ENCODE measurements at places on chromosomes 2 and 18.

DNA sequence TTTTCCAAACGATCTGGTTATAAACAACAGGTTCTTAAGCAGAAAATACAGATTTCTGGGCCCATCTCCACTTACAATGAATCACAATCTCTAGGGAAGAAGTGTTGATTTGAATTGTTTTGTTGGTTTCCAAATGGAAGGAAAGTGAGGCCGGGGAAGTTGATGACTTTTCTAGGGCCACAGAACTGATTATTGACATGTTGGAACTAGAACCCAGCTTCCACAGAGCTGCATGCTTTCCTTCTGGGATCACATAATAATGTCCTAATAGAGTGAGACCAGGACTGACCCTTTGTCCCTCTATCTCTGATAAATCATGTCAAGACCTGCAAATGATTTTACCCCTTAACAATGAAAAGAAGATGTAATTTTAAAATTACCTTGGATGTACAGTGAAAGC is 332.2 kb downstream of the OSR1 start:
- DNase-seq: no peak

DNA sequence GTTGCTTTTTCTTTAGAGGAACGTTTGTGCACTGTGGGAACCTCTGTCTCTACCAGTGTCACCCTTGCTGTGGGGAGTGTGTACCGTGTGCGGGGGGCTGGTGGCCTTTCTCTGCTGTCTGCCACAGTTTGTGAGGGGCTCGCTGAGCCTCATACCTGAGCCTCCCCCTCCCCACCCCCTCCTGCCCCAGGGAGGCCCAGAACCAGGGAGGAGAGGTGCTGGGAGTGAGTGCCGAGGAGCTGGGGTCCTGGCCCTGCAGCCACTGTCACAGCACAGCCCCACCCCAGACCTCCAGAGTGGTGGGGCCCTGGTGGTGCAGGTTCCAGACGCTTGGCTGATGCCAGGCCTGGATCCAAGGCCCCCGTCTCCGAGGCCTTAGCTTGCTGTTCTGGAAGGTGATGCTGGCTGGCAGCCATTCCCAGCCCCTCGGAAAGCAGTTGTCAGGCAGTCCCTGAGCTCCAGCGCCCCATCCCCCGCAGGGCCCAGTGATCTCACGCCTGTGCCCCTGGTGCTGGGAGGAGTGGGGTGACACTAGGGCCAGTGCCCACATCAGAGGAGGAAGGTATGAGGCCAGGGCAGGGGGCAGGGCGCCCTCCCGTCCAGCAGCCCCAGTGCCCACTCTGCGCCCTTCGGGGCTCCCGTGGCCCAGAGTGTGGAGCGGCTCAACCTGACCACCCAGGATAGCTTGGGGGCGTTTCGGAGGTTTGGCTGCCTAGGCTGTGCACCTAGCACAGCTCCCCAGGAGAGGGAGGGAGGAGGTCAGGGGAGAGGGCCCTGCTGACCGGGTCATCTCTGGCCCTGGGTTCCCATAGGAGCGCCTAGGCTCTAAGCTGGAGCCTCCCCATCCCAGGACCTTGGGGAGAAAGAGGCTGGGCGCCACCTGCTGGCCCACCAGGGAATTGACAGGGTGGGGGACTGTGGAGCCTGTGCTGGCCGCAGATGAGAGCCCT is 53.0 kb upstream of the ALPP start:
- no peak for DNase-seq

- DNase-seq: no peak
These were observed 34.2 kb downstream of the CERS6 start for GRCh38 chr2:168490015-168490874.

DNA sequence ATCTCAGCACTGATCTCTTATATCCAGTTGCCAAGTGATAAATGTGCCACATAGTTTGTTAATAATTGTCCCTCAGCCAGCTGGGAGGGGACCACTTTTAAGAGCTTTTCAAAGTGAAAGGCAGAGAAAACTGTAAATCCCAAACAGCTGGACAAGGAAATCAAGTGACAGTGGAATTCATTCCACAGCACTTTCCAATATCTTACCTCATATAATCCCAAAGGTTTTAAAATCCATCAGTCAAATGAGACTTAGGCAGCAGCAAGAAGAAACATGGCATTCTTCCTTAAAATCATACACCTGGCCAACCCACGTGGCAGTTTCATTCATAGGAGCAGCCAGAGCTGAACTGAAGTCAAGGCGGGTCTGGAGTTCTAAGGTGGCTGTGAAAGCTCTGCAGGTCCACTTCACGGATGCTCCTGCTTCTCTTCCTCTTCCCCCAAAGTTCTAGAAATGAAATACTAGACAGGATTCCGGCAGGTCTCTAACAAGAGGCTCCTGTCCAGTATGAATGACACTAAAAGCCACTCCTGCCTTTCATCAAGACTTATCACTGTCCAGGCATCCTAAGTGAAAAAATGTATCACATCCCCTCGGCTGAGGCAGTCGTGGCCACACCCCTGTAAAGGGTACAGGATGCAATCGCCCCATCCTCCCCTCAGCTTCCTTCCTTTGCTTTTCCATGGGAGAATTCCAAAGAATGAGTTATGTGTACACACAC is 190.4 kb upstream of the STK17B start:
- no peak for DNase-seq

DNA sequence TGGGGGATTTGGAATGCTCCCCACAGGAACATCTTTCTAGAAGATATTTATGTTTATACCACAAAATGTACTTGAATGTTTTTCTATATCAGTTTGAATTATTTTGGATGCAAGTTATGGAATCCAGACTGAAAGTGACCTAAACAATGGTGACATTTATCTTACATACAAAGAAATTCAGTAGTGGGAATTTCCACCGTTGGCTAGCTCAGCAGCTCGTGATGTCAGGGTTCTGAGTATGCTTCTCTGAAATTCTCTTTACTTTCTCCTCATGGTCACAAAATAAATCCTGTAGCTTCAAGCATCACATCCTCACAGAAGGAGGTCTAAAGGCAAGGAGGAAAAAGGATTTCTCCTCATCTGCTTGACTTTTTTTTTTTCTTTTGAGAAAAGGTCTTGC is 105.3 kb downstream of the AKAIN1 start:
- no peak for DNase-seq

GRCh38 chr2:181682026-181682789 is 1.9 kb upstream of the NEUROD1 start:
- no peak for DNase-seq

DNA sequence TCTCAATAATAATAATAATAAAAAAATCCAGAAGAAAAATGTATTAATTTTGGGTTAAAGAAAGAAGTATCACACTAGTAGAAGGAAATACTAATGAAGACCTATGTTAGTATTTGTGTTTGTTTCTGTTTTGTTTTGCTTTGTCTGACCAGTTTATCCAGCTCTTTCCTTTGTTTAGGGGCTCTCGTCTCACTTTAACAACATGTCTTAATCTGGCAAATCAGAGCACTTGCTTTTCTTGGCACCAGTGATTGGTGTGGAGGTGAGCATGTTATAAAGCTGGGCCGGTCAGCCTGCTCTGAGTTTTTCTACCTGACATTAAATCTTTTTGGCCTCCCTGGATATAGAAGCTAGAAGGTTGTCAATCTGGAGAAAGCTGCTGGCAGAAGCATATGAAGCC is 15.1 kb upstream of the MEX3C start:
- DNase-seq: no peak

GRCh38 chr18:63981719-63982118 is 11.8 kb downstream of the SERPINB8 start:
- DNase-seq: no peak

- no peak for DNase-seq
These were observed 14.9 kb upstream of the MBP start for GRCh38 chr18:77147418-77147852.

DNA sequence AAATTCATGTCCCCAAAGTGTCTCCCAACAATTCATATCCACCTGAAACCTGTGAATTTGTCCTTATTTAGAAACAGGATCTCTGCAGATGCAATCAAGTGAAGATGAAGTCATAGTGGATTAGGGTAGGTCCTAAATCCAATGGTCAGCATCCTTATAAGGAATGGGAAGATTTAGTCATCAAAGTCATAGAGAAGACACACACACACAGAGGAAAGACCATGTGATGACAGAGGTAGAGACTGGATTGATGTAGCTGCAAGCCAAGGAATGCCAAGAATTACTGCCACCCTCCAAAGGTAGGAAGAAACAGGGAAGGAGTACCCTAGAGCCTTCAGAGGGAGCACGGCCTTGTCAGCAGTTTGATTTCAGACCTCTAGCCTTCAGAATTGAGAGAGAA is 17.7 kb downstream of the ADD2 start:
- DNase-seq: no peak

GRCh38 chr18:37546272-37546537 is 19.4 kb downstream of the CELF4 start:
- DNase-seq: no peak

GRCh38 chr2:172836347-172836821 is 100.7 kb downstream of the RAPGEF4 start:
- no peak for DNase-seq

- no peak for DNase-seq
These were observed 692.9 kb upstream of the HS6ST1 start for GRCh38 chr2:129011466-129012061.

DNA sequence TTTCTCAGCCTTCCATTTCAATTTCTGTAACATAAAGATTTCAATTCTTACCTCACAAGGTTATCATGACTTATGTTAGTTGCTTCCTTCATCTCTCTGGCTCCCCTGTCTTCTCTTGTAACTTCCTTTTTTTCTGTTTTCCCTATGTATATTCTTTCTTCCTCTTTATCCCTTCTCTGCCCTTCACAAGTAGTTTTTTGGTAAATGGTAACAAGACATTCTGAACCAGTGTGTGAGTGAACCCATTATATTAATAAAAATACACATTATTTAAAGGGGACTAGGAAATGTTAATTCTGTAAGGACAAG is 8.4 kb downstream of the ACSL3 start:
- DNase-seq: no peak

GRCh38 chr2:9174771-9175437 is 31.7 kb upstream of the ASAP2 start:
- no peak for DNase-seq

- DNase-seq: no peak
These were observed at the start of gene DSG2 for GRCh38 chr18:31497836-31498573. TSS of gene DSG2 (plus strand) at chr18:31498177. CDS start at chr18:31498252, 75 bp downstream.

- DNase-seq: no peak
These were observed 291.8 kb upstream of the CHAC2 start for GRCh38 chr2:53475766-53476165.

GRCh38 chr2:160220026-160220425 is 20.0 kb upstream of the ITGB6 start:
- no peak for DNase-seq

DNA sequence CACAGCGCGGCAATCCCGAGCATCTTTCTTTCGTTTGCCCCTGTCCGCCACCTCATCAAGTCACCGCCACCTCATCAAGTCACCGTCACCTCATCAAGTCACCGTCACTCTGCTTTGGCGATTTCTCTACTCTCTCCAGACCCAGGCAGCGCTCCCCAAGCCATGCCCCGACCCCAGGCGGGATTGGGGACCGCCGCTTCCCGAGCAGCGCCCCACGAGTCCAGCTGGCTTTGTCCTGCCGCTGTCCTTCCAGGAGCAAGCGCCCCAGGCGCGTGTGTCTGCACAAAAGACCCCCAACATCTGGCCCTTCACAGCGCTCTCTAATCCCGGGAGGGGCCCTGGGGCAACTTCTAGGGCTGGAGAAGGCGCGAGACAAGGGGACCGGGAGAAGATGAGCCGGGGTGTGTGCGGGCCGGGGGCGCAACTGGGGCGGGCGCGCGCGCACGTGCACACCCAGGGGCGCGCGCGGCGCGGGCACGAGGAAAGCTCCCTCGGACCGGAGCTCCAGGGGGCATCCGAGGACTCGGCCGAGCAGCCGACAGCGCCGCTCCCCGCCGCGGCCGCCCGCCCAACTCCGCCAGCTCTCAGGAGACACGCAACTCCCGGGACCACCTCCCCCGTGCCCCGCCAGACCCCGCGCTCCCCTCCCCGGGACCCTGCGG is 633 bp upstream of the RNF152 start:
- DNase-seq: no peak

GRCh38 chr18:8937160-8938094 is 165.1 kb upstream of the NDUFV2 start:
- no peak for DNase-seq

DNA sequence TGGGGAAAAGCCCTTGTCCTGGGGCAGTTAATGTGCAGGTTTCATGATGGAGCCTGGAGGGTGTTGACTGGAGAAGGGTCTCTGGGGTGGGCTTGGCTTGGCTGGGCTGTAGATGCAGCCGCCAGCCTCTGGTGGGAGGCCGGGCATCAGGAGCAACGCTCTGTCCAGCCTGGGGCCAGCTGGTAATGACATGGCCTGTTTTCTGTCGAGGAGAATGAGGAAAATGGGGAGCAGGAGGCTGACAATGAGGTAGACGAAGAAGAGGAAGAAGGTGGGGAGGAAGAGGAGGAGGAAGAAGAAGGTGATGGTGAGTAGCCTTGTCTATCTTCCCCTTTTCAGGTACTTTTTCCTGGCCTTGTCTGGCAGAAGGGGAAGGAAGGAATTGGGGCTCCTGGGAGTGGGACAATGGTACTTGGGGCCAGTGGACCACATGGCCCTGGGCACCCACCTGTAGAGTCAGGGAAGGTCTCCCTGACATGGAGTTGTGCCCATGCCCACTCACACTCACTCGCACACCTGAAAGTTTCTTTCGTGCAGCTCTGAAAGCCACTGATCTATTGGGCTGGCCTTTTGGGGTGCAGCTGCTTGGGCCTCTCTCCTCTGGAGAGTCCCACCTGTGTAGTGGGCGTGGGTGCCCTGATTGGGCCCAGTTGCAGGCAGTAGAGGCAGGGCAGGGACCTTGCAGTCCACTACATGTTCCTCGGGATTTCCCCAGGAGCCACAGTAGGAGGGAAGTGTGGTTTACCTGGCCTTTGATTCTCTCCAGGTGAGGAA is 3.5 kb downstream of the PTMA start:
- no peak for DNase-seq

- no peak for DNase-seq
These were observed 433.0 kb downstream of the ZEB2 start for GRCh38 chr2:144086965-144087364.

DNA sequence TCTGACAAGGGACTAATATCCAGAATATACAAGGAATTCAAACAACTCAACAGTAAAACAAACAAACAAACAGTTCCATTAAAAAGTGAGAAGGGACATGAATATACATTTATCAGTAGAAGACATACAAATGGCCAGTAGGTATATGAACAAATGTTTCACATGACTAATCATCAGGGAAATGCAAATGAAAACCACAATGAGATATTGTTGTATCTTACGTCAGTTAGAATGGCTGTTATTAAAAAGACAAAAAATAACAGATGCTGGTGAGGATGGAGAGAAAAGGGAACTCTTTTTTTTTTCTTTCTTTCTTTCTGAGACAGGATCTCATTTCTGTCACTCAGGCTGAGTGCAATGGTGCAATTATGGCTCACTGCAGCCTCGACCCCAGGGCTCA is 175.5 kb downstream of the CAMKMT start:
- no peak for DNase-seq

DNA sequence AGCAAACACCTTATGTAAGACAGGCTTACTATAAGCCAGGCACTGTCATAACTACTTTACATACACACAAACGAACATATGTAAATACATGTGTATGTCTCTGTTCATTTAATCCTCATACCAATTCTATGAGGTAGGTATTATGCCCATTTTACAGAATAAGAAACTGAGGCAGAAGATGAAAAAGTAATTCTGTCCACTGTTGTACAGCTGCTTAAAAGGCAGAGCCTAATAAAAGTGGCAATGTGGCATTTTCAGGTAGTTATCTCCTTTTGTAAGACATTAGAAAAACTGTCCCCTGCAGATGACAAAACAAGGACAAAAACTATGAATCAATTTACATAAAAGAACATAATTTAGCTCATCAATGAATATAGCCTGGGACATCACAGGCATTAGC is 69.9 kb downstream of the PLEKHM3 start:
- DNase-seq: no peak

- no peak for DNase-seq
These were observed 31.5 kb upstream of the SLC4A10 start for GRCh38 chr2:161592713-161593112.
